ENCODE measurements at places on chromosomes 13 and 19. TPM values are rescaled to one million over a fixed set of nuclear protein-coding genes. Genes with fewer than 3 reads are reported as not detected.

GRCh38 chr13:28716511-28716910 lies 2.3 kb downstream of the SLC46A3 start:
- peak; percentile 38 for DNase-seq

GRCh38 chr13:27822873-27823311 lies 30.6 kb downstream of the GSX1 start:
- no peak for DNase-seq

DNA sequence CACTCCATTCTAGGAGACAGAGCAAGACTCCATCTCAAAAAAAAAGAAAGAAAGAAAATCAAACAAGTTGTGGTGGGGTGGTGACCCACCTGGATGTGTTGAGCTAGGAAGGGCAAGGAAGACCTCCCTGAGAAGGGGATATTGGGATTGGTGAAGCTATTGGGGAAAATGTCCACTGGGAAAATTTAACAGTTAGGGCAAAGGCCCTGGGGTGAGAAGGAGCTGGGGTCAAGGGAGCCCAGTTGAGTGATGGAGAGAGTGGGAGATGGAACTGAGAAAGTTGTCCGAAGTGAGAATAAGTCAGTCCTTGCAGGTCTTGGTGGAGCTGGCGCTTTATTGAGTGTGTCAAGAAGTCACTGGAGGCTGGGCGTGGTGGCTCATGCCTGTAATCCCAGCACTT lies 5.9 kb downstream of the SERTAD3 start:
- DNase-seq: no peak

- DNase-seq: no peak
These were observed 54.2 kb downstream of the SIPA1L3 start for GRCh38 chr19:37961198-37961597.

GRCh38 chr13:105665284-105665683 lies 870.2 kb downstream of the EFNB2 start:
- DNase-seq: no peak

- no peak for DNase-seq
These were observed 844.5 kb downstream of the DIAPH3 start for GRCh38 chr13:59319276-59319675.

GRCh38 chr19:10270180-10270615 lies 722 bp upstream of the ICAM1 start:
- no peak for DNase-seq

Gene SIGLEC12
- total RNA-seq: not detected

DNA sequence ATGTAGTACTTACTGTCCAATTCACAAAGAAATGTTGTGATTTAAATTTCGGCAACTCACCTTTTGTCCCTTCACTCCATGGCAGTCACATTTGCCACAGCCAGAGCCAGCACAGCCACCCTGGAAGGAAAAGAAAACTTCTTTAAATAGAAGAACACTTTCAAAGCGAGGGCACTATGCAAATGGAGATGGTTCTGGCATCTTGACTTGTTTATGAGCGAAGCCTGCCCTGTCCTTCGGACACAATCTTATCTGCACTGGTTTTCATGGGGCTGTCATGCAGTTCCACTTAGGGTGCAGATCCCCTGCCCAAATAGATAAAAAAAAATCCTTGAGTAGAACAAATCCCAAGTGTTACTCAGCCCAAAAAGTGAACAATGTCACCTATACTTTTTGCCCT lies 64.3 kb downstream of the COL4A1 start:
- DNase-seq: no peak

Gene ICAM1
- 17.2 TPM for total RNA-seq

Gene SPTBN4
- 0.61 TPM for total RNA-seq

DNA sequence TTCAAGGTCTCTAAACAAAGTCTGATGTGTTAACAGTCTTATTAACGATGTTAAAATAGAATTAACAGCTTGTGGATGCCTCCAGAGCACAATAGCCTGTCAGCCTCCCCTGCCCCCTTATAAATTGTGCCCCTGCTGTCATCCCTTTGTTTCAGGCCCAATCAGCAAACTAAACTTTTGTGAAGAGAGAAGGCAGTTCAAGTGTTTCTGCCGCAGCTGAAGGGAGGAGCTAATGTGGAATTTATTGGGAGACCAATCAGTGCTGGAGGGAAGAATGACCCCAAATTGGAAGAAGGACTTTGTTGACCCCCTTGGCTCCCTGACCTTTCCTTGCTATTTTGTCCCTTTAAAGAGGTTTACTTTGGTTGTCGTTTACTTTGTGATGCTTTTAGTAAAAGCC lies 160.5 kb downstream of the TM9SF2 start:
- no peak for DNase-seq

- no peak for DNase-seq
These were observed 107.2 kb downstream of the NALCN start for GRCh38 chr13:101309014-101309619.

GRCh38 chr13:46295491-46296114 lies 83.9 kb downstream of the LRRC63 start:
- DNase-seq: no peak

DNA sequence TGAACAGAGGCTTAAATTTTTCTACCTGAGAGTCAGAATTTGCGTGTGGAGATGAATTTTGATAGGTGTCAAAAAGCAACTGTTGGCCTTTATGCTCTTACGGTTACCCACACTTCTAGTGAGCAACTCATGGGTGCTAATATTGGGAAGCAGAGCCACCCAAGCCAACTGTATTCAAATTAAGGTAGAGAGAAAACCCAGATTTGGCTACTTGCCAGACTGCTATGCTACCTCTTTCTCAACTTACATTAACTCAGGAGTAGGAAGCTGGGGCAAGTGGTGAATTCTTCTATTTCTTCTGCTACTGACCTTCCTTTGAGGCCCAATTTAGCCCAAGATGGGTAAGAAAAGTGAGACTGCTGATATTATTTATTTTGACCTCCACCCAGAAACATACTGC lies 83.9 kb downstream of the OLFM4 start:
- no peak for DNase-seq

DNA sequence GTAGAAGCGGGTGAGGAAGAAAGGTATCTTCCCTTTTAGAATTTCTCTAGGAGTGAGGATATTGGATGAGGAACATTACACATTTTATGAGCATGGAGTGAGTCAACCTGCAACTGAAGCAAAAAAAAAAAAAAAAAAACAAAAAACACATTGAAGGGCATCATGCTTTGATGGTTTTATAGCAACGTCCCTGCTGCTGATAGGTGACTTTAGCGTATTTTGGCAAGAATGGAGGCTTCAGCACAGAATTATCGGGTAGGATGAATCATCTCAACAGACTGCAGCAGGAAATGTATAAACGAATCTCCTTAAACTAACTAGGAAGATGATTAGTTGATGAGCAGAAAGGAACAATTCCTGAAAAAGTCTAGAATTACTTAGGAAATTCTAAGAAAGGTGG lies 1359.6 kb upstream of the ATXN8OS start:
- DNase-seq: no peak

DNA sequence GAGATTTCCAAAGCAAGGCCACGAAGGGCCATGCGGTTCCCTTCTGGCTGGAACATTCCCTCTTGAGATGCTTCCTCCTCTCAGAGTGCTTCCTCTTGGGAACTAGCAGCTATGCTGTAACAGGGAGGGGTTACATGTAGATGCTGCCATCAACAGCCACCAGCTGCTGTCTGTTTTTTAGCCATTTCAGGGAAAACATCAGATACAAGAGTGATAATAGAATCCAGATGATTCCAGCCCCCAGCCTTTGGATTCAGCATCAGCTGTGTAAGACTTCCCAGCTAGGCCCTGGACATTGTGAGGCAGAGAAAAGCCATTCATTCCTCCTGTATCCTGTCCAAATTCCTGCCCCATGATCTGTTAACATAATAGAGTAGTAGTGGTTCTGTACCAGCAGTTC lies 8.2 kb upstream of the ZNF177 start:
- DNase-seq: no peak

DNA sequence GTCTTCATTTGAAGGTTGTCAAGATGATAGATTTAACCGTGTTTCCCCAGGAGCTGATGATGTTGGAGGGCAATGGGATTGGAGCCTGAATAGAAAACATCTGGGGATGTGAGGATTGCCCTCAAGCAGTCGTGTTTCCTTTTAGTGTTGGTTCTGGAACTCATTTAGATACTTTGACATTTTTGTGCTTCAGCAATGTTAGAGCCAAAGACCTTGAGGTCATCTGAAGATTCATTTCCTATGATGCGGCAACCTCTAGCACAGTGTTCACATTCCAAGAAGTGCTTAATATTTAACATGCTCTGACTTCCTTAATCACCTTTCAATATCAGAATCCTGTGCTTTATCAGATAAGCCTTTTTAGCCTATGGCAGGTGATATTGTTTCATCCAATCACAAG lies 82.7 kb downstream of the SLC10A2 start:
- no peak for DNase-seq

Gene ADGRE2
- total RNA-seq: not detected

DNA sequence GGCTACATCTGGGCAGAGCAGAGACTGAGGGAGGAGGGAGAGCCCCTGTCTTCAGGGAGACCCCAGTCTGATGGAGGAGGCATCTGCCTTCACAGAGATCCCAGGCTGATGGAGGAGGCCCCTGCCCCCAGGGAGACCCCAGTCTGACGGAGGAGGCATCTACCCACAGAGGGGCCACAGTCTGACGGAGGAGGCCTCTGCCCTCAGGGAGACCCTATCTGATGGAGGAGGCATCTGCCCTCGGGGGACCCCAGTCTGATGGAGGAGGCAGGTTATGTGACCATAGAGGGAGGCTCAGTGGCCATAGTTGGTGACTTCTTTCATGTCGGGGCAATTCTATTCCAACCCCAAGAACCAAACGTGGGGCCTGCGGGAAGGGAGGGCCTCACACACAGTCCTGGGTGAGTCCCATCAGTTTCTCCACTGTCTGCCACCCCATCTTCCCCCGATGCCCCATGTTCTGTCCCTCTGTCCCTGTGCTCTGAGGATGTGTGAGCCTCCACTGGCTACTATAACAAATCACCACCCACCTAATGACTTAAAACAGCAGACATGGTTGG lies 14.3 kb downstream of the MISP start:
- no peak for DNase-seq

DNA sequence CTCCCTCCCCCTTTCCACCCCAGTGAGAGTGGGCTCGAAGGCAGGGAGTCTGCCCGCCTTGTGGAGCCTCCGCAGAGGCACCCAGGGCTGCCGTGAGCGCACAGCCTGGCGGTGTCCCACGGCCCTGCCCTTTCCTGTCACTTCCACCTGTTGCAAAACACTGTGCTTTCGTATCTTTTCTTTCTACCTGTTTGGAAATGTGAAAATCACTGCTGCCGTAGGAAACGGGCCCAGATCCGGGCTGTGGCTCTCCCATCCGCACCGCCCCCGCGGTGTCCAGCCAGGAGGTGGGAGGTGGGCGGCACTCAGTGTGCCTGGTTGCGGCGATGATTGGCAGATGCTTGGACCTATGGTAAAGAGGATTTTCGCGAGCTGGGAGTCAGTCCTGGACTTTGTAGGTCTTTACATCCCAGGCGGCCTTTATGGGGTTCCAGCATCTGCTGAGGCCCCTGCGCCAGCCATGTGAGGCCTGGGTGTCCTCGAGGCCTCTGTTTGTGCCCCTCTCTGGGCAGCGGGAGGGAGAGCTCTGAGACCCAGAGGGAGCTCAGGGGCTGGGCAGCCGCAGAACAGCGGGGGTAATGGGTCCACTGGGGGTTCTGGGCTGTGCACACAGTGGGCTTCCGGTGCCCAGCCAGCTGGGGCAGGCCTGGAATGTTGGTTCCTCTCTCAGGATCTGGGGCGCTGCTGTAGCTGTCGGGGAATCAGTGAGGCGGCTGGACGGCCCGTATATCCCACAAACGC lies 6.1 kb downstream of the STK11 start:
- DNase-seq: no peak

GRCh38 chr19:44611812-44612295 lies 1.5 kb upstream of the IGSF23 start:
- no peak for DNase-seq

GRCh38 chr19:4737955-4738600 lies 14.4 kb upstream of the DPP9 start:
- no peak for DNase-seq

DNA sequence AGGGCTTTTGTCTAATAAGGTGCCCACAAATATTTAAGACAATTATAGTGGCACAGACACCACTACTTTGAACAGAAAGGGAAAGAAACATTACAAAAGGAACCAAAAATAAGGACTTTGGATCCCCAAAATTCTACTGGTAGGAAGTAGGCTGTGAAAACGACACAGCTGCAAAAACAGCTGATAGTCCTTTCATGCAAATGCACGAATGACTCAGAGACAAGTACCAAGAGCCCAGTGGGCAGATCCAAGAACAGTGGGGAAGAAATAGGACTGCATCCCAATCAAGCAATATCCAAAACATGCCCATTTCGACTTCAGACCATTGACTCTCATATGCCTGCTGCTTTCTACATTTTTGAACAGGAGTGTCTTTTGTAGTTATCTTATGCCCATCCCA lies 269.4 kb upstream of the NBEA start:
- DNase-seq: no peak

GRCh38 chr19:30092721-30093569 lies 150.9 kb downstream of the URI1 start:
- DNase-seq: no peak

DNA sequence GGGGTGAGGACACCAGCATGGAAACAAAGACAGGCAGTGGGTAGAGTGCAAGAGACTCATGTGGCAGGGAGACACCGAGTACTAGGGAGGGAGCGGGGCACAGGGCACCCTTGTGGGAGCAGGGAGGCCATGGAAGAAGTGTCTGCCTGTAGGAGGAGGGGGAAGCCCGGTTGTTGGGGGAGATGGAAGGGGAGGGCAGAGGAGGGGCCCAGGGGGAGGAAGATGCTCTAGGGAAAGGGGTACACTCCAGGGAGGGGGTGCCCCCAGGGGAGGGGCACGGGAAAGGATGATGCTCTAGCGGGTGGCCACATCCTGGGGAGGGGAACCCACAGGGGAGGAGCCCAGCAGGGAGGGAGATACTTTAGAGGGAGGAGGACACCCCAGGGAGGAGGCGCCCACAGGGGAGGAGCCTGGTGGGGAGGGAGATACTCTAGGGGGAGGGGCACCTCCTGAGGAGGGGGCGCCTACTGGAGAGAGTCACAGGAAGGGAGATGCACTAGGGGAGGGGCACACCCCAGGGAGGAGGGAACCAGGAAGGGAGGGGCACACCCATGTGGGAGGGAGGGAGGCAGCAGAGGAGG lies 24.9 kb downstream of the CPAMD8 start:
- DNase-seq: no peak

DNA sequence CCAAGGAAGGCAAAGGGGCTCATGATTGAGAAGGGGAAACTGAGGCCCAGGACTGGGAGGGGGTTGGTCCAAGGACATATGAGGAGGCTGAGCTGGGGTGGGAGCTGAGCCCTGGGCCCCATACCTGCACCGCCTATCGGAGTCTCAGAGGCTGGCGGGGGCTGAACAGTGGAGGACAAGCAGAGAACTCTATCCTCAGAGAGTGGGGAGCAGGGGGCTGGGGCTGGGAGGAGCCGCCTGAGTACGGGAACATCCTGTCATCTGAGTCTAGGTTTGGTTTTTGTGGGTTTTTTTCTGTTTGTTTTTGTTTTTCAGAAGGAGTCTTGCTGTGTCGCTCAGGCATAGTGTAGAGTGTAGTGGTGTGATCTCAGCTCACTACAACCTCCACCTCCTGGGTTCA lies 6.2 kb downstream of the ARRDC2 start:
- DNase-seq: no peak

Gene EBI3
- total RNA-seq: not detected

Gene MAST1
- not detected for total RNA-seq
